Activated CD4-positive, CD25-positive, alpha-beta regulatory T cell treated with anti-CD3 and anti-CD28 coated beads, Interleukin-2, amount 50 U/mL, for 24 hours (primary cell): ENCODE measurements at places on chromosomes 2 and 18.

DNA sequence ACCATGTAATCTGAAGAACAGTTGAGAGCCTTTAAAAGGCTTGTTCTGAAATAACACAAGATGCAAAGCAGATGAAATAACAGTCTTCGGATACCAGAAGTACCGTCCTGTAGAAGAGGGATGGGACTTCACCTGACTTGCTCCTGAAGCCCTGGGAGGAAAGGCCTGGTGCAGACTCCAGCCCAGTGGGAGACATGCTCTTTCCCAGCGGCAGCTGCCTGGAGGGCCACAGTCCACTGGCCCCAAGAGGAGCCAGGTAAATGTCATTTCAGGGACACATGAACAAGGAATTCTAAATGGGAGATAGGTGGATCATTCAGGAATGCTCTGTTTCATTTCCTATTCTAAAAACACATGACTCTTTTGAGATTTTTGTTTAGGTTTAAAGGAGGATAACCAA, 22.6 kb upstream of the CHN1 start:
- ATAC-seq, result no peak

DNA sequence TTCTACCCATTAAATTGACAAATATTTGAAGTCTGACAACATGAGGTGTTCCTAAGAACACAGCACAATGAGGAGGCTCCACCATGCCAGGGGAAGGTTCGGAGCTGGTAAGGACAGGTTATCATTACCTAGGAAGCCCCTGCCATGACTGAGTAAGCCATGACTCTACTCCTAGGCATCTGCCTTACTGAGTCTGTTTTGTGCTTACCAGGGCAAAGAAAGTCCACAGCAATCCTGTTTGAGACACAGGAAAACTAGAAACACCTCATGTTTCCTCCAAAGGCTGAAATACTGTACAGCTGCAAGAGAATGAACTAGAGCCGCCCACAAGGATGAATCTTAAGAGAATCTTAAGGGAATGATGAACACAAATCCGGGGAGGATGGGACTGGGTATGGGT, 11.6 kb downstream of the TGFBRAP1 start:
- no peak for ATAC-seq

DNA sequence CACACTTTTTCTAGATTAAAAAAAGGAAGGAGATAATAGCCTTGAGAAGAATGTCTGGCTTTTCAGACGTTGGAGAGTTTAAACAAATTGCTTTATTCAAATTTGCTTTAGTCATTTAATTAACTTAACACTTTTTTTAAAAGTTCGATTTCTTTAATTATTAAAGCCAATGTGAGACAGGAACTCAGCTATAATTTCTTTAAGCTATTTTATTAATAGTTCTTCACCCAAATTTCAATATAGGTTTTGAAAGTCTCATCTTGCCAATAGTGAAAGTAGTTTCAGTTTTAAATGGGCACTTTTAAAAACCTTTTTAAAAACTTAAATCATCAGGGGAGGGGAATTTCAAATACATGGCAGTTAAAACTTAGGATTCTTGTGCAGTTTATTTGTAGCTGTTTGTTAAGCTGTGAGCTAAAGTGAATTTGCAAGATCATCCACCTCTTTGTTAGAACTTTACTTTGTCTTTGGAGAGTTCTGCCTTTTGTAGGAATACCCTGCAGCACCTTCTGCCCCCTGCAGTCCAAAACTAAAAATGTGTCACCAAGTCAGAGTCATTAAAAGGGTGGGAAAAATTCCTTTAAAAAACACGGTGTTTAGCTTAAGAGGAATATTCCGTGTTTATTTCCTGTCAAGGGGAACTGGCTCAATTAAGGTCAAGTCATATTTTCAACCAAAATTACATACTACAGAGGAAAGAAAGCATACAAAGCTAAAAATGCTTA, 4.6 kb downstream of the TGIF1 start:
- ATAC-seq, result no peak

- ATAC-seq, result no peak
These were observed 121.8 kb downstream of the PMAIP1 start for GRCh38 chr18:60021556-60021955.

- no peak for ATAC-seq
These were observed 64.7 kb downstream of the KCTD1 start for GRCh38 chr18:26483633-26484032.

DNA sequence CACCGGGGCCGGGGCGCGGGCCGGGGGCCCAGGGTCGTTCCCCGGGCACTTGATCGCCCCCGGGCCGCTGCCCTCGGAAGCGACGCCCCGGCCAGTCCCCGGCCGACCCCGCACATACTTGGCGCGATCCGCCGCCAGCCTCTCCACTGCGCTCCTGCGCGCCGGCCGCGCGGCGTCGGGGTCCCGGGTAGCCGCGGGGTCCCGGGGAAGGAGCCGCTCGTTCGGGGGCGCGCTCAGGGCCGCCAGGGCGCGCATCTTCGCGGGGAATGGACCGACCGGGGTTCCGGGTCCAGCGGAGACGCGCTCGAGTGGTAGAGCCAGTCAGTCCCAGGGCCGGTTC, 204 bp downstream of the FAM110C start:
- ATAC-seq, result peak; percentile 24

DNA sequence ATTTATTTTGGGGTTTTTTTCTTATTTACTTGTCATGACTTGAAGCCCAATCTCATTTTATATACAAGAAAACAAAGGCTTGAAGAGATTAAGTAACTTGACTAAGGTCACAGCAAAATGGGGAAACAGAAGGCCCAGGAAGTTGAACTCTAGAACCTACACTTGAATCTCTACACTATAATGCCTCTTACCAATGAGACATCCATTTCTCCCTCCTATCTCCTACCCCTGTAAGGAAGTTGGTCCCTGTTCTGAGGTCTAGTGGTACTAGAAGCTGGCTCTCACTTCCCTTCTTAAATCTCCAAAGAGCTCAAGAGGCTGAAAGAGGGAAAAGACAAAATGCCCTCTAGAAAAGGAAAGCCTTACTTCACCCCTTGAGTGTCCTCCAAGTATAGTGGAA, 25.5 kb upstream of the IHH start:
- no peak for ATAC-seq

DNA sequence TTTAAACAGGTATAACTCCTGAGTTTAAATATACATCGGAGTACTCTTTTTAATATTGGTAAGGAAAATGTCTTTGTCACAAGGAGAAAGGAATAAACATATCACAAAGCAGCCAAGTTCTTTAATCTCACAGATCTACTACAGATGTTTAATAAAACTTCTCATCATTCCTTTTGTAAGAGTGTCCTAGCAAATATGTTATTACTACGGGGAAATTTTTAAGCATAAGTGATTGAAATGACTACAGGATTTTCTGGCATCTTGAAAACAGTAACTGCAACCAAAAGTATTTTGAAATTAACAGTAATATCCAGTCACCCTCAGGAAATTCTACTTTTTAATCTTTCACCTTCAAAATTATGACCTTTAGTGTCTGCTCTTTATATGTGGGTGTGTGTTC, 403.1 kb downstream of the IRS1 start:
- no peak for ATAC-seq

DNA sequence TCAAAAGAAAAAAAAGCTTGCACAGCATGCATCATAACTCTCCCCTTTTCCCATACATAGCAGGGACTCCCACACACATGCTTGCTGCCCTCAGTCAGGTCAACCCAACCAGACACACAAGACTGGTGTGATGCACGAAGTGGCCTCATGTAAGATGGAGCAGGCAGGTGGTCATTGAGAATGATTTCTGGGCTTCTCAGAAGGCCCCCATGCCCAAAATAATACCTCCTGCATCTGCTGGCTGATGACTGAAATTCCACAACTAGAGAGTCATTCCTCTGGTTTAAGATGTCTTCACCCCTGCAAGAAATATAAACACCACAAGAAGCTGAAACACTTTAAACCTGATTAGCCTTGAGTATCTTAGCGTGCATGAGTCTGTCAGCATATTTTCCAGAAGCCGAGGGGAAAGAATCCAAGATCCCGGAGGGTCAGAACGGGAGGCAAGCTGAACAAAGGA, 131.1 kb downstream of the AFF3 start:
- ATAC-seq, result no peak

- no peak for ATAC-seq
These were observed 269.2 kb downstream of the XIRP2 start for GRCh38 chr2:167157523-167157922.

DNA sequence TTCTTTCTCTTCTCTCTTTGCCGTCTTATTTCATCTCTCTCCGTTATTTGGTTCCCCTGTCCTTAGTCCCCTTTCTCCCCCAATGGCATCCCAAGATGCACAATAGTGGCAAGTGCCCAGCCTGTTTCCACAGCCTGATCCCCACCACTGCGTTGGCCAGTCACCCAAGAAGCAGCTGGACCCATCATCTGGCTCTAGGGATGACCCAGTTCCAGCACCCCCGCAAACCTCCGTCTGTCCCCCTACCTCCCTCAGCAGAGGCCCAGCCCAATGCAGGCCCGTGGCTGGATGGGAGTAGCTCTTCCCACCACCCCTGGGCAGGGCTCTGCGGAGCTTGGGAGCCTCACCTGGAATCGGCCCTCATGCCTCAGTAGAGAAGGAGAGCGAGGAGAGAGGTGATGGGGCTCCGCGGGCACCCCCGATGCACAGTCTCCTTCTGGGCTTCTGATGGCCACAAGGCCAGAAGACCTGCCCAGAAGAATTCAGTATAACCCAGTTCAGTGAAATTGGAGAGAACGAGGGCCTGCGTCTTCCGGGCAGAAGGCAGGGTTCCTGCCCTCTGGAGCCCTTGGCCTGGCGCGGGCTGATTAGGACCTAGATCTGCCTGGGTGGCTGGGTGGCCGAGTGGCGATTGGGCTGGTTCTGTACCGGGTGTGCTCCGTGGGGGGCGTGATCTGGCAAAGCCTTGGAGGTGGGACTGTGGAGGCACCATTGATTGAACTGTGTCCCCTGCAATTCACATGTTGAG, 50.9 kb downstream of the RRM2 start:
- ATAC-seq, result no peak

DNA sequence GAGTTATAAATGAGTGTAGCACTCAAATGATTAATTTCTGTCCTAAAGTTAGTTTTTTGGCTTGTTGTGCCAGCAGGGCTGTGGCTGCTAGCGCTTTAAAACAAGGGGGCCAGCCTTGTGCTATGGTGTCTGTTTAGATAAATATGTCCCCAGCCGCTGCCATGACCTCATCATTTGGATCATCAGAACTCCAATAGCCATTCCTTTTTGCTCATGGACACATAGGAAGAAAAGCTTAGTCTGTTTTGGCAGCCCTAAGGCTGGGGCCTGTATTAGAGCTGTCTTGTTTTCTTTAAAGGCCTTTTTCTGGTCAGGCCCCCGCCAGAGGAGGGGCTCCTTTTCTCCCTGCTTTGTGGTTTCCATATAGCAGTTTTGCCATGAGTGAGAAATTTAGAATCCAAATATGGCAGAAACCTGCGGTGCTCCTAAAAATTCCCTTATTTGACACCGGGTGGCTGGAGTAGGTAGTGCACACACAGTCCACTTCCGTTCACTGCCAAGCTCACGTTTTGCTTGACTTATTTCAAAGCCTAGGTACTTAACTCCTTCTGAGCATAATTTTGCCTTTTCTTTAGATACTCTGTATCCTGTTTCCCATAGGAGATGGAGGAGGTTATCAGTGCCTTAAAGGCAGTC, 60.4 kb upstream of the SLC35G4 start:
- no peak for ATAC-seq

GRCh38 chr2:121790276-121790956, 35.0 kb downstream of the TSN start:
- ATAC-seq, result no peak

DNA sequence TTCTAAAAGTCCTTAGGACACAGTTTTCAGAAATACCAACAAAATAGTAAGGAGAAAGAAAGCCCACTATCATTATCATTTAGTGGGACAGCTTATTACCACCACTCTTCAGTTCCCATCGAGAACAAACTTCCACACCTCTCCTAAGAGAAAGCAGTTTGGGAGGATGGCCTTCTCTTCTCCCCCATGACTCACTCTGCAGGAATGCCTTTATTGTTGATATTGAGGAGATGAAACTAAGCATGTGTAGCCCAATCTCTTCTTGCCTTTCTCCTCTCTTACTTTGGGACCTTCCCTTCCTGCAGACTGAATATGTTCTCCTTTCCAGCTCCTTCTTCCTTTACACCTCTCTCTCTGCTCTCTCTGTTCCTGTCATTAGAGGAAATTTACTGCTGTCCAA, 30.0 kb upstream of the ERMN start:
- no peak for ATAC-seq

DNA sequence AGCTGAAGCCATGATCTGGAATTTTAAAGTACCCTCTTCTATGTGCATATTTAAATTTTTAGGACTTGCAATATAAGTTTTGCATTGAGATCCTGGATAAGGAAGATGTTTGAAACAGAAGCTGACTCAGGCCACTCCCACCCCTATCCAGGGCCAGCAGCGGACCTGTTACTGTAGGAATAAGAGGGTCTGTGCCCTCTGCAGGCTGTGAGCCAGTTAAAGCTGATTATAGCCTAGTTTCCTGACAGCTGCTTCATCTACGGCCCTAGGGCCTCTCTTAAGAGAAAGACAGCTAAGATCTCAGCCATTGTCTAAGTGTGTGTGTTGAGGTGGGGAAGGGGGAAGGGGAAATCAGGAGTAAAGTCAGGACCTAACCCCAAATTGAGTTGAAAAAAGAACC, 234.0 kb downstream of the HAUS1 start:
- ATAC-seq, result no peak

DNA sequence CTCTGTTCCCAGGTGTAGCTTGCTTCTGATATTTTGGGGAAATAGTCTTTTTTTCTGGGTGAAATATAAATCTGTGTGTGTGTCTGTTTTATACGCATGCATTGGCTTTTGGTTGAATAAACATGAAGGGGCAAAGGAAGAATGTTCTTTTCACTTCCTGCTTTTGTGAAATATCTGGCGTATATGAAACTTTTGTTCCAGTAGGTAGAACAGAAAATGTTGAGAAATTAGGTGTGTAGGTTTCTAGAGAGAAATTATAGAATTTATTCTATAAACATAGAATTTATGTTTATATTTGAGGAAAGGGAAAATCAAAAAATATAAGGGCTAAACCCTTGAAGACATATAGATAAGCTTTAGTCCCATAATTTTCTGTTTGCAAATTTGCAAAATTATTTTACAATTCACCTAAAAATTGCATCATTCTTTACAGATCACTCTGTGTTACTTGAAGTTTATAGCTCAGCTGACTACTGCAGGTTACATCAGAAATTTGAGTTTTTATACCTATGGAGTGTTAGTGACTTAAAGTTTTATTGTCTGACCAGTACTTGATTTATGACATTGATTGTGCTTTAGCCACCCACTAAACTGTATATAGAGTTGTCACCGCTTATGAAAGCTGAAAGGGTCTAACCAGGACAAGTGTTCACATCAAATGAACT, 116.1 kb downstream of the FAM117B start:
- no peak for ATAC-seq
